ENCODE measurements at places on chromosomes 11 and 22. TPM values are rescaled to one million over a fixed set of nuclear protein-coding genes. Genes with fewer than 3 reads are reported as not detected.
A peak's percentile ranks its signal among the peaks of the same experiment; 100 is the strongest.

The MOB2 gene
- 42.3 TPM for total RNA-seq

The TECTA gene
- 5.4 TPM for total RNA-seq

The TRPC6 gene
- total RNA-seq, result 0.36 TPM

The RHOD gene
- 51.0 TPM for total RNA-seq

- no peak for DNase-seq
Measured at GRCh38 chr22:27578937-27579617, 222.5 kb downstream of the MN1 start.

DNA sequence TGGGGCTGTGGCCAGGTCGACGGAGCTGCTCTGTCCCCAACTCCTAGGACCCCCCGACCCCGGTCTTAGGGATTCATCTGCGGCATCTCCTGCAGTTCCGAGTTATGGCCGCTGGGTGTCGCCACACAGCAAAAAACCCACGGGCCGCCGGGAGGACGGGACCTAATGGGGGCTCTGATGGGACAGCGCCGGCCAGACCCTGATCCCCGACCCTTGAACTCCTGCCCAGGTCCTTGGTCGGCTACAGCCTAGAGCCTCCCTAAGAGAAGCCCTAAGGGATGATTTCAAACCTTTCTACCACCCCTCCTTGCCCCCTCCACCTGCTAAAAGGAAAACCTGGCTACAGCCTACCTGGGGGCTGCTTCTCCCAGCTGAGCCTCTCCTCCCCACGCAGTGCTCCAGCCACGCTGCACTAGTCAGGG lies 30.8 kb upstream of the LRRC10B start:
- peak; percentile 83 for DNase-seq

DNA sequence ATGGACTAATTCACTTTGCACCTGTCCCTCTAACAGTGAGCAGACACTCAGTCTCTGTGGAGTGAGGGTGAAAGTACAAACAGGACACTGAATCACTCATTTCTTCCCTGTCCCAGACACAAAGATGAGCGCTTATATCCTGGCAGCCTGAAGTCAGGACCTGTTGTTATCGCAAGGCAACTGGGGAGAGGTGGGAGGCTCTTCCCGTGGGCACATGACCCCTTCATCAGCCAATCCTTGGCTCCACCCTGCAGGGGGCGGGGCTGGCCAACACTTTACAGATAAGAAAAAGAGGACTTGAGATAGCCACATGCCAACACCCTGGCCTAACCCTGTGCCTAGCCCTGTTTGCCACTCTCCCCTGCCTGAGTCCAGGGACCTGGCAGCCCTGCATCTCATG lies 29.5 kb upstream of the TESMIN start:
- DNase-seq, result peak; percentile 58
